H54 (cell line): ENCODE measurements at places on chromosomes 1 and 21.
A peak's percentile ranks its signal among the peaks of the same experiment; 100 is the strongest.

- no peak for DNase-seq
Observed at GRCh38 chr21:20968391-20968790, 29.8 kb upstream of the NCAM2 start.

- peak; percentile 33 for DNase-seq
Observed at GRCh38 chr1:24142546-24143534, at the start of gene IL22RA1. Gene IL22RA1 (minus strand): TSS chr1:24143140. CDS start chr1:24143082, 58 bp downstream.

GRCh38 chr1:77057994-77058585 lies 161.1 kb downstream of the PIGK start:
- DNase-seq: no peak

GRCh38 chr1:148166558-148167492 lies 14.7 kb upstream of the NBPF11 start:
- DNase-seq: no peak

GRCh38 chr1:30362603-30362990 lies 360.8 kb downstream of the MATN1 start:
- DNase-seq: no peak

GRCh38 chr1:175158170-175158591 lies 34.4 kb downstream of the KIAA0040 start:
- DNase-seq: no peak

DNA sequence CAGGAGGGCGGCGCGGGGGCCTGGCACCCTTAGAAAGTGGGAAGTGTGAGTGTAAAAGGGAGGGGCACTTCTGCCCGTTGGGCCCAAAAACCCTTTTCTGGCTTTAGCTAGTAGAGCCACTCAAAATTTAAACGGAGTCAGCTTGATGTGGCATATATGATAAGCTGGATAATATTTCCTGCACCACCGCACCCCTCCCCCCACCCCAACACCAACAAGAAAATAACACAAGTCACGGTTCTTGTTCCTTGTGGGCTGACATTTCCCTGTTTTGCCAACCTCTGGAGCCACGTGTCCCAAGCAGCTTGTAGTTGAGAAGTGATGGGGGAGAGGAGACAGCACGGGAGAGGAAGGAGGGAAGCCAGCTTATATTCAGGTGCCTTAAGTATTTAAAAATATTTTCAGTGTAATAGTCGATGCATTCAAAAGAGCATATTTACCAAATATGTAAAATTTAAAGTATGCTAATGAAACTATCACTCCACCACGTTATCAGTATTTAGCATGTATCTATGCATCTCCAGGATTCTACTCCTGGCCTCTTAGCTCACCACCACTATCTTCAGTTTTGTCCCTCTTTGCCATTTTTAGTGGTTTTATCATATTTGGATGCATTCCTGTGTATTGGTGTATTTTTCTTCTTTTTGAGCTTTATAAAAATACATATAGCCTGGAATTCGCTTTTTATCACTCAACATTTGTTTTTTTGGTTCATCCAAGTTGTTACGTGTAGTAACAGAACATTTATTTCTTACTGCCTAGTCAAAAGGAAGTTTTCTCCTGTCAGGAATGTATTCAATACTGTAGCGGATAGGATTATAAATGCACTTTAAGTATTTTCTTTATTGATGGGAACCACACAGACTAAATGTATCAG lies 773 bp upstream of the DDX59 start:
- peak; percentile 45 for DNase-seq

- no peak for DNase-seq
Observed at GRCh38 chr1:197683895-197684553, 91.3 kb downstream of the DENND1B start.

- DNase-seq: no peak
Observed at GRCh38 chr1:34415140-34415539, 238.4 kb downstream of the C1orf94 start.

DNA sequence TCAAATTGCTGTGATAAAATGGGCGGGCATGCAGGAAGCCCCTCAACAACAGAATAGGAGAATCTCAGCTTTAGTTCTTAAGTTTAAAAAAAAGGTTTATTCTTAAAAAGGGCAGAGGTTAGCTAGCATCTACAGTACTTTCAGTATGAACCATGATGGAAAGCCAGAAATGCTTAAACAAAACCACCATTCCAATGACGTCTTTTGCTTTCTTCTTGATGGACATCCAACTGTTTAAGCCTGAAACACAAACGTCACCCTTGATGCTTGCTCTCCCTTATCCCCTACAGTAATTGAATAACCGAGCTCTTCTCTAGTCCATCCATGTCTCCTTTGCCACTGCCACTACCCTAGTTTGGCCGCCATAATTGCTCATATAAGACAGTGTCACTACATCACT lies 25.7 kb downstream of the TAF5L start:
- DNase-seq: no peak

- DNase-seq: no peak
Observed at GRCh38 chr1:47664356-47664755, 226.5 kb downstream of the FOXD2 start.

DNA sequence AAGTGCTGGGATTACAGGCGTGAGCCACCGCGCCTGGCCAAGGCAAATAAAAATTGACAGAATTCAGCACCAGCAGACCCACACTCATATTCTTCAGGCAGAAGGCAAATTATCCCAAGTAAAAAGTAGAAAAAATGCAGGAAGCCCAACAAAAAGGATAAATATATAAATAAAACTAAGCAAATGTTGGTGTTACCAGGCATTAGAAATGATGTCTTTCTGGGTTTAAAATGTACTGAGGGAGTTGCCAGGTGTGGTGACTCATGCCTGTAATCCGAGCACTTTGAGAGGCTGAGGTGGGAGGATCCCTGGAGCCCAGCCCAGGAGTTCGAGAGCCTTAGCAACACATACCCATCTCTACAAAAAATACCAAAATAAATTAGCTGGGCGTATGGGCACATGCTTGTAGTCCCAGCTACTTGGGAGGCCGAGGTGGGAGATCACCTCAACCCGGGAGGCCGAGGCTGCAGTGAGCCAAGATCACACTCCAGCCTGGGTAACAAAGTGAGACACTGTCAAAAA lies 6.3 kb downstream of the INTS11 start:
- DNase-seq: no peak

DNA sequence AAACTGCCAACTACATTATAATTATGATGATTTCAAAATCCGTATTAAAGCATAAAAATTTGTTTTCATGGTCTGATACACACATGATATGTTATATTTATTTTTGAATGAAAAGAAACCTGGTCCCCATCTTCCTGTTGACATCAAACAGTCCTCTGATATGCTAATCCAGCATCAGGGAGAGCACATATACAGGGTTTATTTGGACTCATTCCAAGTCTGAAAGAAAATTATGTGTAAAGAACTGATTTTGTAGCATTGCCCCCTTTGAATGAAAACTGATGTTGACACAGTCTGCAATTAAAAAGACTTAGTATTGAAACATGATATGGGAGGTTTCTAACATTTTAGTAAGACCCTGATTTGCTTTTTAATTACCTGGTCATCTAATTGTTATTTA lies 119.4 kb downstream of the NEK7 start:
- DNase-seq: no peak

- DNase-seq: peak; percentile 50
Observed at GRCh38 chr1:58929671-58930325, 146.0 kb upstream of the JUN start.

DNA sequence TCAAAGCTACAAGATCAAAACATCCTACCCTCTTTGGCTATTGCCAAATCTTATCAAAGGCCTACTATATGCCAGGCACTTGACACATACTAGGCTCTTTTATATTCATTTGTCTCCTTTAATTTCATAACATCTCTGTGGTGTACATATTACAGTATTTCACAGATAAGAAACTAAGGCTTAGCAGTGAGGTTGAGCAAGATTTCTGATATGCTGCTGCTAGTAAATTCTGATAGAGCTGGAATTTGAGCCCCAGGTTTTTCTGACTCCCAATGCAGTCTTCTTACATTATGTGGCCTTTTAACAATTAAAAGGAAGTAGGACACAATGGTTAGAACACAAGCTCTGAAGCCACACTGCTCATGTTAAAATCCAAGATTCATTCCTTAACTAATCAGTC lies 16.8 kb downstream of the CCDC185 start:
- DNase-seq: no peak

GRCh38 chr1:21497466-21498061 lies 11.7 kb upstream of the ALPL start:
- no peak for DNase-seq

GRCh38 chr1:186059311-186059710 lies 315.7 kb downstream of the TPR start:
- DNase-seq: no peak

DNA sequence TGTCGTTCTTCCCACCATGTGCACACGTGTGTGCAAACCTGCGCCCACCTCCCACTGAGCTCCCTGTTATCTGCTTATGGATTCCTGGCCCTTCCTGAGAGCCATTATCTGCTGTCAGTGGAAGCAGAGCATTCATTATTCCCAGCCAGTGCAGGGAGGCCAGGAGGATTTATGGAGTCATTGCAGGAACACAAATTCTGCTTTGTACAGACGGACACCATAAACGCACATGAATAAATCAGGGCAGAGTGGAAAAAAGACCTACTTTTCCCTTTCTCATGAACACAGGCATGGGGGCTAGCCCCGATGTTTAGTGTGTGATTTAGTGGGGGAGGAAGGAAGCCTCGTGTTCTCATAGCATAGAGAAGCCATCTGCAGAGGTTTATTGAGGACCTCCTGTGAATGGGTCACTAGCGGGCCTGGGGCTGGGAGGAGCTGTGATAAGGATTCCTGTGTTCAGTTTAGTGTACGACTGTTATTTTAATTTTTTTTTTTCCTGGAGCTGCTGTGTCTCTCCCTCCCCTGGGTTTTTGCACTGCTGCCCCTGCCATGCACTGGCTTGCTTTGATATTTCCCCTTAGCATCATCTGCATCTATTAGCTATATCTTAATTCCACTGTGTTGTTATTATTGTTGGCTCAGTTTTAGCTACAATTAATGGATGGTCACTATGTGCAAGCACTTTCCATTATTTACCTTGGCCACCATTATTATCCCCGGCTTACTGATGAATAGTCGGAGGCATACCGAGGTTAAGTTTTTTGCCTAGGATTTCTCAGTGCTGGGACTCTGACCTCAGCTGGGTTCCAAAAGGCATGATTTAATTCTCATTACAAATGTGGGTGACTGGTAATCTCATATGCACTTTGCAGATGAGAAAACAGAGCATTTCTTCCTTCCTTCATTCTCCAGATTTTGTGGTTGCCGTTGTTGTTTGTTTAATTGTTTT lies 33.0 kb downstream of the HUNK start:
- no peak for DNase-seq

DNA sequence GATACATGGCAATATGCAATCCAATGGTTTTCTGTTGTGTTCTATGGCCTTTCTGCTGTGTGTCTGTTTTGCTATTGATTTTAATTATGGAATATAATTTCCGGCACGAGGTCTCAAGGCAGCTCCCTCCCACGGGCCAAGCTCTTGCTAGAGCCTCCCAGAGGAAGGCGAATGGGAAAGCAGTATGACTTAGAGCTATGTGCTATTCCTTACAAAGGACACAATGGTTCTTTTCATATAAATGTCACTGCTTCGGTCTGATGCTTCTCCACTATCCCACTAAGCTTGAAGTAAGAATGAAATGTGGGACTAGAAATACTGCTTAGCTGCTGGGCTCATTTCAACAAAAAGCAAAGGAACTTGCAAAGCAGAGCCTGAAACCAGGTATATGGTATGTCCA lies 322.2 kb upstream of the BEND5 start:
- DNase-seq: no peak

DNA sequence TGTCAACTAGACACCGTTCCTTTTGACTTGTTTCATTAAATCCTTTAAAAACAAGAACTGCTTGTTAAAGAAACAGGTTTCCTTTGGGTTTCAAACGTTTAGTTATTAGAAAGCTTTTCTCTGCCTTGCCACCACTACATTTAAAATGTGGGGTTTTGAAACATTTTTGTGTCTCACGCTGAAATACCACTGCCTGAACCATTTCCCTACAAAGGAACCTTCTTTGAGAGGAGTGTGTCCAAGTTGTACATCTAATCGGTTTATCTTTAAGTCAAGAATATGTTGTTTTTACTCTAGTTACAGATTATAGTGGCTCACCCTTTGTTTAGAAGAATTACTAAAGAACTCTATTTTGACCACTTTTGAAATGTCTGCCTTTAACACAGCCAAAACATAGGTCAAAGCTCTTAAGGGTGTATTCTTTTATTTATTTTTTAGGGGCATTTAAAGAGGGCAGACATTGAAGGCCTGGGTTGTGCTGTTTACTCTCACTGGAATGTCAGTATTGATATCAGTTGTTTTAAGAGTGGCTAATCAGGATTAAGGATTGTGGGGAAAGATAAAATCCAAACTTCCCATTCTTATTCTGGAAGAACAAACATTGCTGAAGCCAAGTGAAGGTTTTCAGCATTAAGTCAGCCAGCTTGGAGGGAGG lies 143.4 kb downstream of the GALNT2 start:
- no peak for DNase-seq

GRCh38 chr21:42343963-42344510 lies 6.8 kb downstream of the TFF2 start:
- DNase-seq: no peak

- peak; percentile 85 for DNase-seq
Observed at GRCh38 chr1:41662061-41662764, 177.7 kb upstream of the EDN2 start.

DNA sequence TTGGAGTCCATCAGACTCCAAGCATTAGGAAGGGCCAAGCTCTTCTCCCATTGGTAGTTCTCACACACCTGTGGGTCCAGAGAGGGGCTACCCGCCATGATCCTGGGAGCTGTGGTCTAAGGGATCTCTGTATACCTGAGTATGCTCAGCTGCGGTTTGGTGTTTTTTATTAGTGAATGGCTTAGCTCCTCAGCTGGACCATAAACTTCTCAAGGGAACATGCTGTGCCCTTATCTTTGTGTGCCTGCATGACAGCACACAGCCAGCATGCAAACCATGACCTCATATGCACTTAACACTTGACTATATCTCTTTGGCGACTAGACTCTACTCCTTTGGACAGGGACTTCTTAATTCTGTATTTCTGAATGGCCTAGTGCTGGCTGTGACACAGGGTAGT lies 94.5 kb downstream of the CD58 start:
- DNase-seq: no peak

- DNase-seq: no peak
Observed at GRCh38 chr1:85479491-85479890, 14.5 kb upstream of the DDAH1 start.

GRCh38 chr1:166164995-166165660 lies 1.7 kb downstream of the FAM78B start:
- no peak for DNase-seq

DNA sequence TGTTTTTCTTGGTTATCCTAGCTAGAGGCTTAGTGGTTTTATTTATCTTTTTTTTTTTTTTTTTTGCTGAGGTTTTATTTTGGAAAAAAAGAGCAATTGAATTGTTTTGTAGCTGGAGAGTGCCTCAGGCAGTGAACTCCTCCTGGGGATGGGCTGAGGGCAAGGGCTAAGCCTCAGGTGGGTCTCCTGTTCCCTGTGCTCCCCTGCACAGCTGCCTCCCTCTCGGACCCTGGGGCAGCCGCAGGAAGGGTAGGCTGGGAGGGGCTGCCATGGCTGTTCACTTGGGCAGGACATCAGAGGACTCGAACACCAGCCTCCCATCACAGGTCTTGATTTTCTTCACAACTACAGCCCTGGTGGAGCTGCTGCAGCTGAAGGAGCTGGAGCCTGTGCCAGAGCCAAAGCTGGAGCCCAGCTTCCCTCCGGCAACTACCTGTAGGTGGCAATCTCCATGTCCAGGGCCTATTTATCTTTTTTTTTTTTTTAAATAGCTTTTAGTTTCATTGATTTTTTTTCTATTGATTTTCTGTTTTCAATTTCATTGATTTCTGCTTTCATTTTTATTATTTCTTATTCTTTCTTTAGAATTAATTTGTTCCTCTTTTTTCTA lies 28.9 kb downstream of the LEPR start:
- DNase-seq: no peak
